GDM1 (cell line): ENCODE measurements at places on chromosomes 7 and 10.

DNA sequence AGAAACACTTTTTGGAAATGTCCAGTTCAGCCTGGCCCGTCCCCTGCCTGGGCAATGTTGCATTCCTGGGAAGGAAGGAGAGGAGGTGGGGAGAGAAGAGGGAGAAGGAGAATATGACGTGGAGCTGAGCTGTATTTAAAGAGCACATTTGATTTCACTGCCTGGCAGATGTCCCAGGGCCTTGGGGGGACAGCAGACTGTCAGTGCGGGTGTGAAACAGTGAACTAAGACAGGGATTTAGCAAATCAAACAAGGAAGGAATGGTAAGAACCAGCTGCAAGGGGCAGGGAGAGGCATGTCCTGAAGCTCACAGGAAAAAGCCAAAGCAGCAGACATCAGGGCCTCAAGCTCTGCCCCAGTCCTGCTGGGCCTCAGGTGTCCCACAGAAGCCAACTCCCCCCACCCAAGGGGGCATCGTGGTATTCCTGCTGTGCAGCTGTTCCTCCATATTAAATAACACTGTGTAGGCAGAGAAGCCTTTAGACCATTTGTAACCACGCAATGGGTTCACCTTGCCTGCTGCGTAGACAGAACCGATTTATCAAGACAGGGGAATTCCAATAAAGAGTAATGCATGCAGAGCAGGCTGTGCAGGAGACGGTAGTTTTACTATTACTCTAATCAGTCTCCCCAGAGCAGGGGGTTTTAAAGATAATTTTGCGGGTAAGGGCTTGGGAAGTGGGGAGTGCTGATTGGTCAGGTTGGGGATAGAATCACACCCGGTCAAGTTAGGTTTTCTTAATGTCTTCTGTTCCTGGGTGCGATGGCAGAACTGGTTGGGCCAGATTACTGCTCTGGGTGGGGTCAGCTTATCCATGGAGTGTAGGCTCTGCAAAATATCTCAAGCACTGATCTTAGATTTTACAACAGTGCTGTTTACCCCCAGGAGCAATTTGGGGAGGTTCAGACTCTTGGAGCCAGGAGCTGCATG is 18.3 kb downstream of the LEP start:
- DNase-seq, result no peak

GRCh38 chr7:81604808-81605174 is 165.1 kb downstream of the HGF start:
- DNase-seq, result no peak

DNA sequence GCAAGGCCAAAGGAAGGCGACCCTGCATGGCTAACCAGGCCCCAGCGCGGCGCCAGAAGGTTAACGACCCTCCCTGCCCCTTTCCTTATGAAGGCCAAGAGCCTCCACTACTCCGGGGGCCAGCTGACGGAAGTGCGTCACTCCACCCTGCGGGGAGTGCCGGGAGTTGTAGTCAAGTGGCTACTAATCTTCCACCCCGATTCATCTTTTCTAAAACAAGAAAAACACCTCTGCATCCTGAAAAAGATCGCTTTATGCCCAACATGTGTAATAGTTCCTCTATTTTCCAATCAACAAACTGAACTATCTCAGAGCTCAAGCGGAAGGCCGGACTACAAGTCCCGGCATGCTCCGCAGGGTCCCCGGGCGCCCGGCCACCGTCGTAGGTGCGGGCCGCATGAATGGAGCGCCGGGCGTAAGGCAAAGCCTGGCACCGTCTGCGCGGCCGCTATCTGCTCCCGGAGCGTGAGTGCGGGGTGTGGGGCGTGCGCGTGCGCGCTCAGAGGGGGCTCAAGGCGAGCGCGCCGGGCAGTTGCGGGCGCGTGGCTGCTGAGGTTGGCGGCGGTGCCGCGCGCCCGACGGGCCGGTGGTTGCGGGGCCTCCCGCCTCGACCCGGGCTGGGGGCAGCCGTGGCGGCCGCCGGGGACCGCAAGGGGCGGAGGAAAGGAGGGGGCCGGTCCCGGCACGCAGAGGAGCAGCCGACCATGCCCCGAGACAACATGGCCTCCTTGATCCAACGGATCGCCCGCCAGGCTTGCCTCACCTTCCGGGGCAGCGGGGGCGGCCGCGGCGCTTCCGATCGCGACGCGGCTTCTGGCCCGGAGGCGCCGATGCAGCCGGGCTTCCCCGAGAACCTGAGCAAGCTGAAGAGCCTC is at the start of gene ADO:
ADO (plus strand) TSS at position 365 of the 875 bp plus-strand sequence; CDS start at position 705, 340 bp downstream.
- peak; percentile 75 for DNase-seq

GRCh38 chr10:119352807-119353206 is 145.4 kb downstream of the GRK5 start:
- no peak for DNase-seq

GRCh38 chr10:1737222-1738061 is at the start of gene ADARB2:
Gene ADARB2, minus strand, starts transcription at chr10:1737525.
- DNase-seq, result no peak

- DNase-seq, result no peak
Observed at GRCh38 chr10:133150226-133150625, 9.8 kb upstream of the KNDC1 start.

GRCh38 chr7:72140566-72140965 is 271.6 kb downstream of the CALN1 start:
- no peak for DNase-seq

DNA sequence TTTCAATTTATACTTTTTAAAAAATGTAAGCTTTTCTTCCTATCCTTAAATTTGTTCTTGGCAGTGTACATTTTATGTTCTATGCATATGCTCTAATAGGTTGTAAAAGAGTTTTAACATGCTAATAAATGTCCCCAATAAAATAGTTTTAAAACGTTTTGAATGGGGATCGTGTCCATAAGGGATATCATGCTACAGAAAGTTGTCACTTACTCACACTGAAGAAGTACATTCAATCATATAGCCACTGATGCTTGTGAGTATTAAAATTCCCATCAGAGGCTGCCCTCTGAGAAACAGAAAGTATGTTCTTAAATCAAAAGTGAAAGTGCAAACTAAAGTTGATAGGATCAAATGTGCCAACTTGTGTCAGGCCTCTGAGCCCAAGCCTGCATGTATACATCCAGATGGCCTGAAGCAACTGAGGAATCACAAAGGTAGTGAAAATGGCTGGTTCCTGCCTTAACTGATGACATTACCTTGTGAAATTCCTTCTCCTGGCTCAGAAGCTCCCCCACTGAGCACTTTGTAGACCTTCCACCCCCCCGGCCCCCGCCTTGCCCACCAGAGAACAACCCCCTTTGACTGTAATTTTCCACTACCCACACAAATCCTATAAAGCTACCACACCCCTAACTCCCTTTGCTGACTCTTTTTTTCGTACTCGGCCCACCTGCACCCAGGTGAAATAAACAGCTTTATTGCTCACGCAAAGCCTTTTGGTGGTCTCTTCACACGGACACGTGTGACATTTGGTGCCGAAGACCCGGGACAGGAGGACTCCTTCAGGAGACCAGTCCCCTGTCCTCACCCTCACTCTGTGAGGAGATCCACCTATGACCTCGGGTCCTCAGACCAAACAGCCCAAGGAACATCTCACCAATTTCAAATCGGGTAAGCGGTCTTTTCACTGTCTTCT is 877 bp upstream of the NOD1 start:
- no peak for DNase-seq

GRCh38 chr10:68302503-68302823 is 29.4 kb upstream of the HNRNPH3 start:
- DNase-seq, result no peak

- no peak for DNase-seq
Observed at GRCh38 chr7:151448261-151449252, 8.6 kb upstream of the CRYGN start.

GRCh38 chr7:6278749-6279310 is 6.4 kb upstream of the CYTH3 start:
- no peak for DNase-seq
